ENCODE measurements at places on chromosomes 13 and 19.

DNA sequence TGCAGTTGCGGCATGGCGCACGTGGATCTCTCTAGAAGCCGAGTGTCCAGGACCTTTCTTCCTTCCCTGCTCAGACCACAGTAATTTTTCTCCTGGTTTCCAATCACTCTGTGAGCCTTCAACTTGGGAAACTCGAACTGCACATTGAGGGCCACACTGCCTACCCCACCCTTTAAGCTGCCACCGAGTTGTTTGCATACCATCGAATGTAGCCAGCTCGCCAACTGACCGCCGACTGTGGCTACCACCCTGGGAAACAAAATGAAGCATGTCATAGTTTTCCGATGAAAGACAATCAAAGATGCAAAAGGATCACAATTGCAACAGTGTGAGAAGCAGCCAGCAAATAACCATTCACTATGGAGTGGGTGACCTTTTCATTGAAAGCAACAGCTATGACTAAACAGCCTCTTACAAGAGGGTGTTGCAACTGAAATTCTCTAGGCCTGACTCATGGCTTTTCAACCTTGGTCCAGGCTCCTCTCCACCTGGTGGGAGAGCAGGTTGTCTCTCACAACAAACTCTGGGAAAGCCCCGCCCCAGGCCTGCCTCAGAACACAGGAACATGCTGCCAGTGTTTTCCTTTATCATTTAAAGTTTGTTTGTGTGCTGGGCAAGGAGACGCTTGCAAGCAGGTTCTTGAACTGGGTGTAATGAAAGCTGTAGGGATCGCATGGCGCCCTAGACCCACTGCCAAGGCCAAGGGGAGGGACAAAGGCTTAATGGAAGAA is 141.7 kb upstream of the SERP2 start:
- DNase-seq = no peak

DNA sequence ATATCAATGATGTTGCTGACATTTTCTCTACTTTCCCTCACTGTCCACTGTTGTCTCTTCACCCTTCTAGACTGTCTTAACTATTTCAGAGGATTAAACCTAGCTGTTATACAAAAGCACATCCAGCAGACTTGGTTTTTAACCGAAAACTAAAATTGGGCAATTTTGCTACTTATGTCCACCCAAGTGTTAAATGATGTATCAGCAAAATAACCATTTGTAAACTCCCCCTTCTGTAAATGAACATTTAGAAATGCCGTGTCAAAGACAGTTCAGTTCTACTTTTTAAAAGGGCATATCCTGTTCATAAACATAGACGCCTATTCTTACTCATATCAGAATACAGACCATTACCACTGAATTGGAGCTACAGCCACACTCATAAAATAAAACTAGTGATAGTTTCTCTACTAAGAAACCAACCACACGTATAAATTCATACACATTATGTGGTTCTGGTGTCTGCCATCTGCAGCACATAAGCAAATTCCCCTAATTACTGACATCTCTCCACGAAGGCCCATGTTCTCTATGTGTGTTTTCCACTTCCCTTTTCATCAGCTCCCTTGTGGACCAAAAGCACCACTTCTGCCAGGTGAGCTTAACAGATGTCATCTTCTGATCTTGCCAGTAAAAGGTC is 1091.8 kb downstream of the PCDH9 start:
- DNase-seq = no peak

DNA sequence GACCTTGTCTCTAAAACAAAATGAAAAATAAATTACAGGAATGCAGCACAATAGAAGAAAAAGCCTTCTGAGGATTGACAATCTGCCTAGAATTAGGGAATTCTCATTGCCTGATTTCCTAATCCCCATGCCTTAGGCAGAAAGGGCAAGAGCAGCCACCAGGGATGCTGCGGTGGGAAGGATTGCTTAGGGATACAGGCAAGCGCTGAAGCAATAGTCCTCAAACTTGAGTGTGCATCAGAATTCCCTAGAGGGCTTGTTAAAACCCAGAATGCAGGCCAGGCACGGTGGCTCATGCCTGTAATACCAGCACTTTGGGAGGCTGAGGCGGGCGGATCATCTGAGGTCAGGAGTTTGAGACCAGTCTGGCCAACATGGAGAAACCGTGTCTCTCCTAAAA is 1.0 kb upstream of the OR7C2 start:
- no peak for DNase-seq

GRCh38 chr19:4108767-4109625 is 14.9 kb downstream of the MAP2K2 start:
- DNase-seq = peak; percentile 55

DNA sequence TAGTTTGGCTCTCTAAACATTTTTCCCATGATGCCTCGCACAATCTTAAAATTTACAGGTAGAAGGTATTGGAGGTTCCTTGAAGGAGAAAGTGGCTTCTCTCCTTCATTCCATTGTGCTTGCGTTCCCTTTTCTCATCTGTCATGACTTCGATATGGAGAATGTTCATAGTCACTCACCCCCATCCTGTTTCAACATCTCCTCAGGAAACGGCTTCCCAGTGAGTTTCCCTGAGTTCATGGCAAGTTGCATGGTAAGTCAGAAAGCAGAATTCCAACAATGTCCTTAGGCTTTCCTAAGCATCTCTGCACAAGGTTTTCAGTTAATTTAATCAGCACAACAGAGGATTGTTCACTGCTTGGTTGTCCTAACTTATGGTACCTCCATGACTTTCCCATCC is 581.8 kb upstream of the SLITRK5 start:
- DNase-seq = no peak

DNA sequence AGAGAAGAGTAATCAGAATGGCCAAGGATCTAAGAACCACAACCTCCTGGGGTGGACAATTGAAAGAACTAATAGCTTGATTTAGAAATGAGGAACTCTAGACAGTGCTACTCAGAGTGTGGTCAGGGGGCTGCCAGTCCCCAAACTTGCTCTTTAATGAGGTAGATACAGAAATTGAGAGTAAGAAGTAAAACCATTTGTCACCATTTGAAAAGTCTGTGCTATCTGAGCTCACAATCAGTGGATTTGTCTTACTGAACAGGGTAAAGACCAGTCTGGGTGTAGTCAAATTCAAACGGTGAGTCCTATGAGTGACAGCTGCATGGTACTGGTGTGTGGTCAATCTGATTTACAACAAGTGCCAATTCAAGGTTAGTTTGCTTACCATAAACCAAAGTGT is 118.9 kb downstream of the KL start:
- no peak for DNase-seq

DNA sequence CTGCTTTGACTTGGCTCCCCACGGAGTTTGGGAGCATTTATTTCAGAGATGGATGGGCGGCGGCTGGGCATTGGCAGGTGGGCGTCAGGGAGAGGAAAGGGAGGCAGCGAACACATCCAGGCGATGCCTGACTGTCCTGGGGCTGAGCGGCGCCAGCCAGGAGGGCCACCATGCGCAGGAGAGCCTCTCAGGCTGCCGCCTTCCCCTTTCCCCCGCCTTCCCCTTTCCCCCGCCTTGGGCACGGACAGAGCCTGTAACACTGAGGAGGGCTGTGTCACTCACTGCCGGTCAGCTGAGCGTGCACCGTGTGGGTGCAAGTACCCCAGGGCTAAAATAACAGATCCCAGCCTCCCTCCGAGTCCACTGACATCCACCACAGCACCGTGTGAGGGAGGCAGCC is 11.4 kb downstream of the MCF2L start:
- no peak for DNase-seq

Measured in stimulated activated CD8-positive, alpha-beta memory T cell treated with anti-CD3 and anti-CD28 coated beads, Interleukin-2, amount 100 ng/mL, for 1 hour (primary cell).